ENCODE measurements at places on chromosomes 4 and X. TPM values are rescaled to one million over a fixed set of nuclear protein-coding genes. Genes with fewer than 3 reads are reported as not detected.

Gene FMR1NB
- not detected for total RNA-seq

Gene C4orf51
- not detected for total RNA-seq

Gene COL4A6
- 0.28 TPM for total RNA-seq

Gene XAGE1A
- not detected for total RNA-seq

Gene MAML3
- total RNA-seq = 7.7 TPM

Gene PAGE2B
- not detected for total RNA-seq

Gene MAGEB18
- not detected for total RNA-seq

Gene ZNF157
- not detected for total RNA-seq

Gene RRH
- 0.15 TPM for total RNA-seq

Gene HPGD
- 1.2 TPM for total RNA-seq

Gene SSX1
- total RNA-seq = 0.13 TPM

Gene RBMXL3
- not detected for total RNA-seq

Gene TCEAL5
- total RNA-seq = not detected

Gene MAGEA8
- not detected for total RNA-seq

Gene HDX
- total RNA-seq = 5.3 TPM

Gene PPEF1
- not detected for total RNA-seq

Gene SYNPO2
- 0.28 TPM for total RNA-seq

Gene MAN2B2
- 34.4 TPM for total RNA-seq

Gene HTRA3
- total RNA-seq = 0.98 TPM

Gene NUP62CL
- total RNA-seq = 1.1 TPM

Gene NLRP2B
- total RNA-seq = not detected

Gene SAGE1
- not detected for total RNA-seq

Gene RAB28
- 10.2 TPM for total RNA-seq

Gene IQCM
- total RNA-seq = not detected

Gene PAGE1
- not detected for total RNA-seq

Gene PAK3
- total RNA-seq = 0.15 TPM

Gene PALLD
- total RNA-seq = 6.5 TPM

Gene TEX13D
- not detected for total RNA-seq

Gene PCDH7
- 31.6 TPM for total RNA-seq

Gene SPATA18
- 0.39 TPM for total RNA-seq

Gene JCHAIN
- 0.36 TPM for total RNA-seq

Gene PDZD4
- 37.2 TPM for total RNA-seq

Gene MAGEA1
- total RNA-seq = not detected

Gene AFF1
- 23.9 TPM for total RNA-seq

Gene MAGEA11
- total RNA-seq = not detected

Gene TSPAN7
- 0.13 TPM for total RNA-seq

Gene CXorf49
- not detected for total RNA-seq

Gene ARR3
- total RNA-seq = not detected

Measured in Panc1 (cell line).